Daoy (cell line): ENCODE measurements at places on chromosomes 2 and 18. TPM values are rescaled to one million over a fixed set of nuclear protein-coding genes. Genes with fewer than 3 reads are reported as not detected.

- no peak for DNase-seq
Measured at GRCh38 chr18:3356614-3357013, 93.4 kb upstream of the TGIF1 start.

Gene MBOAT2
- total RNA-seq = 21.0 and 37.4 TPM in 2 replicates

GRCh38 chr2:99388892-99389291 lies 51.7 kb downstream of the EIF5B start:
- no peak for DNase-seq

DNA sequence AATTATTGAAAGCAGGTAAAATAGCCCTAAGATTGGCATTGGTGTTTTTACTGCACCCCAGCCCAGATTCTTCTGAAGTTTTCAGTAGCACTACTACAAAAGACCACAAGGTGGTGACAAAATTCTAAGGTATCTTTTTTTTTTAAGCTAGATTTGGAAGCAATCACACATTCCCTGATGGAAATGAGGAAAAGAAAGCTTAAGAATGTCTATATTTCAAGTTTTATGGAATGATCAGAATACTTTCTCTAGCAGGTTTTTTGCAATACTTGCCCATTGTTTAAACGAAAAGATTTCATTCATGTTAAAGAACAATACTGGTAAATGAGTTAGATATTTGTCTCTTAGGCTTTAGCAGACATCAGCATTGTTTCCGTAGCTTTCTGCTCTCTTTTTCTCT lies 32.1 kb upstream of the ZNF638 start:
- DNase-seq = no peak

DNA sequence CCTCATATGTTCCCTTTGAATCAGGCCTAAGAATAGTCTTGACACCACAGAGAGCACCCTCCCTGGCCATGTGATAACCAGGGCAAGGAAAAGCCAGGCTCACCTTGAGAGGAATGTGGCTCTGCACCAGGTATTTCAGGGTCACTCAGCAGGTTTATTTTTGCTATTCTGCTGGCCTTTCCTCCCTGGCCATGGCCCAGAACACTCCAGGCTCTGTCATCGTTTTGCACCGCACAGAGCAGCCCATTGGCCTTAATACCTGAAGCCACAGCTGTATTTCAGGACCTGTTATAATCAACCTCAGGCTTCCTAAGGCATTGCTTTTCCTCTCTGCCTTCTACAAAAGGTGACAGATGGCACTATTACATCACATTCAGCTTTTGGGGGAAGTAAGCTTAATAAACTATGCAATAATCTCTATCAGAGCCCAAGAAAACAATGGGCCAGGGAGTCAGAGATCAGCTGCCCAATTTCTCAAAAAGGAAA lies 668.3 kb downstream of the IRS1 start:
- DNase-seq = no peak
